ENCODE measurements at places on chromosomes 4 and X.

DNA sequence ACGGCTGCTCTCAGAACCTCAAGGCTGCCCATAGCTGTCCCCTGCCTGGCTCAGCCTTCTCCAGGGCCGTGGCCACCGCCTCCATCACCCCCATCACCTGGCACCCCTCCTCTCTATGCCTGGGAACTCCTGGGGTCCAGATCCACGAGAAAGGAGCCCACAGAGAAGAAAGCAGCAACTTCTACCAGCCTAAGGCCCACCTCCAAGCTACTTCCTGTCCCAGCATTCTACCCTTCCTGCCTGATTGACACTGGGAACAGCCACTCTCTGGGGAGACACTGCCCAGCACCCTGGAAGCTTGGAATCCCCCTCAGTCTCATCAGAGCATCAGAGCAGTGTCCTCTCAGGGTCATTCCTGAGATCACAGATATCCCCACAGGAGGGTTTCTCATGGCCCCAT, 36.9 kb upstream of the PROM1 start:
- DNase-seq: no peak

- DNase-seq: no peak
These were observed 40.5 kb upstream of the PRKG2 start for GRCh38 chr4:81255524-81255923.

DNA sequence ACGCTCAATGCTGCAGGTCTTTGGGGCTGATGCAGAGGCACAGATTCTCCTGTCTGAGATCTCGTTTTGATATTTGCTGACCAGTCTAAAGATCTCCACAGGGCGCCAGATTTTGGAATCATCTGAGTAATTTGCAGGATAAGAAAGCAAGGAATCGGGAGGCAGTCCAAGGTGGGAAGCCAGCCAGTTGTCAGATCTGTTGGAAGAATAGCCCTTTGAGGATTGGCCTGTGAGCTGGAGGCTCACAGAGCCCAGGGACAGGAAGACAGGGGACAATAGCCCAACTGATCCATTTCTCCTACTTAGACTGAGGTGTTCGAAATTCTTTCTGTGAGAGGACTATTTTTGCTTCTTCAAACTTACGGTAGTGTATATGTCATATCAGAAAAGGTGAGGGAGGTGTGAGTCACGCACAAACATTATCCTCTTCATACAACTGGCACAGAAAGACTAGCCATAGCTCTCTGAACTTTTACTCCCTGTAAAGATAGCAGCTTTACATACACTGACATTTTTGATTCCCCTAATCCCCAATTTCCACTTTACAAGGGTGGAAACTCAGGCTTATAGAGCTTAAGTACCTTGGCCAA, 8.8 kb downstream of the DIPK2B start:
- no peak for DNase-seq

DNA sequence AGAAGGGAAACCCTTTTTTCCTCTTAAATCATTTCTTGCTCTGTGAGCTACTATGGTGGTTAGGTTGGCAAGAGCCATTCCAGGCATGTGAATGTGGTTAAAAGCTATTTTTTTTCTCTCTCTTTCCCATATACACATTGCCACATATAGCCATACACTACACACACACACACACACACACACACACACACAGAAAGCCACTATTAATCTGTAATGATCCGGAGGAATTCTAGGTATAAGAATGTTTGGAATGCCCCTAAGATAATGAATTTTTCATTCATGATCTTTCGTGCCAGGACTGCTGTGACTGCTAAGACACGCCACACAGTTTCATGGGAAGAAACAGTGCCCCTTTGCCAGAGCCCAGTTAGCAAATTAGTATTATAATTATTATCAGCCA, 21.8 kb upstream of the TLL1 start:
- no peak for DNase-seq

DNA sequence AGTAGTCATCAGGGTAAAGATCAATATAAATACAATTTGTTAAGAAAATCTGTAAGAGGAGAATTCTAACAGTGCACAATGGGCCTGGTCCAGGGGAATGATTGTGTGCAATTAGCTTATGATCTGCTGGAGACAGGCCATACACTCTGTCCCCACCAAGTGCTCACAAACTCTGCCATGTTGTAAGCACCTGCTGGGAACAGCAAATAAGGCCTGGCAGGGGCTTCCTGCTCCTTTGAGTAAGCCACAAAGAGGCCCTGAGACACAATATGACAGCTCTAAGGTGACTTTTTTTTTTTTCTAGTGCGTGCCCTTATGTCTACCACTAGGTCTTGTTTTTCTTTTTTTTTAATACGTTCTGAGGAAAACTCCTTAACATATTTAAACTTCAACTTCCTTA, 866.3 kb upstream of the PCDH7 start:
- no peak for DNase-seq

- no peak for DNase-seq
These were observed 48.1 kb upstream of the S100G start for GRCh38 chrX:16601885-16602284.

- no peak for DNase-seq
These were observed 54.1 kb downstream of the ARHGAP10 start for GRCh38 chr4:147786031-147786430.

DNA sequence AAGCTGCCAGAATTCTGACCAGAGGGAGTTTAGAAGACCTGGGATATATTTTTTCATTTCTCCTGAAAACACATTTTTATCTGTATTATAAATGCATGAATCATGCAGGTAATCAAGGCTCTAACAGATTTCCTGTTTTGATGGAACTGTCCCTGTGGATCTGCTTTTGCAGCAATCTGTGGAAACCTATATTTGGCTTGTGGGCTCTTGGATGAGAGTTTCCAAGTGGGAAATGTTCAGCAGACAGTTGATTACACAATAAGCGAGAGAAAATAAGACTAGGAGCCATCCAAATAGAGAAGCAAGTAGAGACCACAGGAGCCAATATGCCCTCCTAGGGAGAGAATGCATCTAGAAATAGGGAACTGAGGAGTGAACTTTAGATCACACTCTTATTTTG, 105.0 kb downstream of the NDST3 start:
- no peak for DNase-seq

- DNase-seq: no peak
These were observed 75.6 kb upstream of the NOCT start for GRCh38 chr4:138939960-138940359.

DNA sequence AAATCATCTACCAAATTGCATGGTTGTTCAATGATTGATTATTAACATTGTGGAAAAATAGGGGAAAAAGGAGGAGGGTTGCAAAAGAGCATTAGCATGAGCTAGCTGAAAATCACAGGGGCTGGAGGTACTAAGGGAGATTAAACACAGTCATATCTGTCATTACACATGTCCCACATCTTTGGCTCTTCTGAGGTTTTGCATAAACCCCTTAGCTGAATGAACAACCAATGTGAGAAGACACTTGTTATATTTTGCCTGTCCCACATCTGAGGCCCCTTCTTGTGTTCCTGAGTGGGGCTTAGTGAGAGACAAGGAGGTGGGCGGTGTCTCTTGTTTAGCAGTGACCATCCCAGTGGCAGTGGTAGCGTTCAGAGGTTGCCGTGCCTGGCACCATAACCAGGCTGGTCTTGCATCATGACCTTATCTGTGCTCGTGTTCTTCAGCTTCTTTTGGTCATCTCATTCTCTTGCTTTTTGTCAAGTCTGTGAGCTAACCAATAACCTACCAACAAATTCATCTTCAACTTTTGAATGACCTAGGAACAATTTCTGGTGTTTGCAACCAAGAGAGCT, 95.6 kb downstream of the MID1IP1 start:
- no peak for DNase-seq
